ENCODE measurements at places on chromosomes 2 and 18. TPM values are rescaled to one million over a fixed set of nuclear protein-coding genes. Genes with fewer than 3 reads are reported as not detected.

DNA sequence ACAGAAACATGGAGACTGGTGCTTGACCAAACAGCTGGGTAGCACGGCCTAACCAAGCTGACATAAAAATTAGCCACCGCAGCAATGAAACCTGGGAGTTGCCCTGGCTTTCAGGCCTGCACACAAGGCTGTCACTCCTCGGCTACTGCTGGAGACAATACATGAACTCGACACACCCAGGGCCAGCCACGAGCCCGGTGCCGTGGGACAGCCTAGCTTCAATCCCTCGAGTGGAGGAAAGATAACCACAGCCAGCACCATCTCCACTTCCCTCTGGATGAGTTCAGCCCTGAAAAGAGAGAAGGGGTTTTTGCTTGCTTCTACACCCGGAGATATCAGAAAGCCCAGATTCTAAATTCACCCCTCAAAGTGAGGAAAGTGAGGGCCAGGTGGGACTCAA, 78.0 kb downstream of the BCL2L11 start:
- H3K36me3 ChIP-seq: no peaks in the 10 kb centered on the region
- DNase-seq: peak; percentile 13
- H3K4me1 ChIP-seq: peaks cover 5% of the 10 kb centered on the region
- no peak overlapping the region for H3K27ac ChIP-seq
- no peak overlapping the region for H3K4me3 ChIP-seq

GRCh38 chr2:16656784-16657391, 8.7 kb downstream of the CYRIA start:
- no peaks in the 10 kb centered on the region for H3K36me3 ChIP-seq
- H3K27ac ChIP-seq: no peak overlapping the region
- no peaks in the 10 kb centered on the region for H3K4me1 ChIP-seq
- H3K4me3 ChIP-seq: no peak overlapping the region
- no peak for DNase-seq

- H3K36me3 ChIP-seq: no peaks in the 10 kb centered on the region
- no peaks in the 10 kb centered on the region for H3K4me1 ChIP-seq
- H3K27ac ChIP-seq: no peak overlapping the region
- no peak overlapping the region for H3K4me3 ChIP-seq
Observed at GRCh38 chr2:146701183-146701582, 1143.6 kb upstream of the ACVR2A start.

DNA sequence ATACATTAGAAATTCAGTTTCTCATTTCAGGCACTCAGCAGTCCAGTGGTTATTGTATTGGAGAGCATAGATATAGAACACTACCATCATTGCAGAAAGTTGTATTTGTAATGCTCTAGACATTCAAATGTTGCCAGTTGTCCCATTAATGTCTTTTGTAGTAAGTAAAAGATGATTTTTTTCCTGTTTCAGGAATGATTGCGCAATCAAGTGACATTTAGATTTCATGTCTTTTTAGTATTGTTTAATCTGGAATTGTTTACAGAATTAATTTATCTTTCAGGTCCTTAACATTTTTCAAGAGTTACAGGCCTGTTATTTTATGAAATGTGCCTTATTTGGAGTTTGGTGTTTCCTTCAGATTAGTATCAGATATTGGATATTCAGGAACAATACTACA, 134.7 kb downstream of the MSTN start:
- no peak overlapping the region for H3K4me3 ChIP-seq
- DNase-seq: no peak
- H3K27ac ChIP-seq: no peak overlapping the region
- H3K36me3 ChIP-seq: no peaks in the 10 kb centered on the region
- no peaks in the 10 kb centered on the region for H3K27me3 ChIP-seq

- H3K36me3 ChIP-seq: no peaks in the 10 kb centered on the region
Observed at GRCh38 chr2:41598161-41598894, 449.5 kb upstream of the PKDCC start.

DNA sequence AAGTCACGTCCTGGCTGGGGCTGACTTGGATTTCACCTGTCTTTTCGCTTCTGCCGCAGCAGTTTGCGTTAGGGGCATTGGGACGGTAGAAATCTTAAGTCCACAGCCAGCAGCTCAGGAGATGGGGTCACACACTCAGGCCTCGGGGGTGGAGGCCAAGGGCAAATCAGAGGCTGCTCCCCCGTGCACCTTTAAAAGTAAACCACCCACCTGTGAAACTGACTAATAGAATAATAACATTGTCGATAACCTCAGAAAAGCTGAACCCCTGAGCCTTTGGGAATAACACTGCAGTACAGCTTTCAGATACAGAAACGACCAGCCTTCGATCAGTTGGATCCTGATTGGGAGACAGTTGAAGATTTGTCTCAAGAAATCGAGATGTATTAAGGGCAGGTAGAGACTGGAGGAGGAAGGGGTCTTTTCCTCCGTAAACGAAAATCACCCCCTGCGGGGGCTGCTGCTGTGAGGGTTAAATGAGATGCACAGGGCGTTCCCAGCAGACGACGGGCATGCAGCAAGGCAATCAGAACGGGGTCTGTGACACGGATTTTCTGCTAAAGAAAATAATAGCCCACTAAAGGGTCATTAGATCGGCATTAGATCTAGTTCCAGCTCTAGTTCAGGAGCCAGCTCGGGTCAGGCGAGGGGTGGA, 16.4 kb upstream of the NFATC1 start:
- DNase-seq: no peak
- no peaks in the 10 kb centered on the region for H3K27me3 ChIP-seq
- no peak overlapping the region for H3K4me3 ChIP-seq
- H3K36me3 ChIP-seq: peaks cover 6% of the 10 kb centered on the region
- no peak overlapping the region for H3K27ac ChIP-seq
- H3K4me1 ChIP-seq: peaks cover 9% of the 10 kb centered on the region

- DNase-seq: peak; percentile 50
- no peaks in the 10 kb centered on the region for H3K27me3 ChIP-seq
- peaks cover 14% of the 10 kb centered on the region for H3K4me1 ChIP-seq
Observed at GRCh38 chr2:37568565-37568964, 102.9 kb downstream of the CDC42EP3 start.

DNA sequence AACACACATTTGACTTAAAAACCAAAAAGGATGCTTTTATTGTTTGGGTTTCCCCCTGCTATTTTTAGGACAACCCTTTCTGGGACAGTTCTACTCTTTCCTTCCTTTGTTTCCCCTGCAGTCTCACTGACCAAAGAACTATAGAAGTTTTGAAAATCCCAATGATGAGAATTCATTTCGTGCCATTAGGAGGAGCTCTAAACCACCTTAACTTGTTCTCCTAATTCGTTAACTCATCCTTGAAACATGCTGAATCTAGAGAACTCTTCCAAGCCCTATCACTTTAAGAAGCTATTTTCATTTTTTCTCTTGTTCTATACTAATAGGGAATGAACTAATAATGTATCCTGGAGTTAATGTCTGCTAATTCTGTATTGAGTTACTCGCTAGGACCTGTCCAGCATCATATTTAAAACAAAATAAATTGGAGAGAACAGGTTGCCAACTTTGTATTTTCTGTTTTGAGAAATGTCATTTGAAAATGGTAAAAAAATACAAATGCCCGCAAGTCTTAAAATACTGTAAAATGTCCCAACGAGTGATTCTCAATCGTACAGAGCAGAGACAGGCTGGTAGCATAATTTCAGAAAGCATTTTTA, 62.9 kb downstream of the AFTPH start:
- H3K27me3 ChIP-seq: no peaks in the 10 kb centered on the region
- H3K36me3 ChIP-seq: peaks cover 29% of the 10 kb centered on the region
- no peak for DNase-seq

GRCh38 chr18:10690366-10690765, 164.5 kb downstream of the NAPG start:
- no peak overlapping the region for H3K27ac ChIP-seq
- DNase-seq: no peak
- H3K36me3 ChIP-seq: no peaks in the 10 kb centered on the region
- H3K4me1 ChIP-seq: no peaks in the 10 kb centered on the region
- no peak overlapping the region for H3K4me3 ChIP-seq
- H3K27me3 ChIP-seq: peaks cover 2% of the 10 kb centered on the region

DNA sequence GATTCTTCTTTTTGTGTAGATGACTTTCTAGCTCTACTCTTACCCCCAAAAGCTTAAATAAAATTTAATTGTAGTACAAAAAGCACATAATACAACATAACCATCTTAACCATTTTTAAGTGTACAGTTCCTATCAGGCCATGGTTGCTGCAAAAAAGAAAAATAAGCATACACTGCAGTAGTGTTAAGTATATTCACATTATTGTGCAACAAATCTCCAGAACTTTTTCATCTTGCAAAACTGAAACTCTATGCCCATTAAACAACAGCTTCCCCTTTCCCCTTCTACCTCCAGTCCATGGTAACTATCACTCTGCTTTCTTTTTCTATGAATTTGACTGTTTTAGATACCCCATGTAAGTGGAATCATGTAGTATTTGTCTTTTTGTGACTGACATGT, 18.1 kb downstream of the PPM1B start:
- no peak for DNase-seq
- H3K36me3 ChIP-seq: peaks cover 36% of the 10 kb centered on the region
- no peak overlapping the region for H3K27ac ChIP-seq
- no peaks in the 10 kb centered on the region for H3K27me3 ChIP-seq
- no peak overlapping the region for H3K4me3 ChIP-seq

- H3K4me3 ChIP-seq: no peak overlapping the region
- no peak for DNase-seq
- no peak overlapping the region for H3K27ac ChIP-seq
- no peaks in the 10 kb centered on the region for H3K36me3 ChIP-seq
Observed at GRCh38 chr18:27022477-27022876, 157.0 kb upstream of the AQP4 start.

DNA sequence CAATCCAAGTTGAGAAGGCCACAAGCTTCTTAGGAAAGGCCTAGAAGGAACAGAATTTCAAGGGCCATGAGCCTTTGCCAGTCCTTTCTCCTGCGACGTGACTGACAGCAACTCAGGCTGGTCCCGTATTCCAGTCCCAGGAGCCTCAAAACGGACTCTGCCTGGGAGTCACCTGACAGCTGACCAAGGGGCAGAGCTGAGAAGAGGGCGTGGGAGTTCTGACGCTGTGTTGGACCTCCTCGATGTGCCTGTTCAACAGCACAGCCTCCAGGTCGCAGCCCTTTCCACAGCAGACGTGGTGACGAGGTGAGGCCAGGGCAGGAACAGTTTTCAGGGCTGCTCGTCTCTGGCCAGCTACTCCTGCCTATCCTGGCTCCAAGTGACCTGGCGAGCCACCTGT, 37.6 kb downstream of the CENPO start:
- peaks cover 28% of the 10 kb centered on the region for H3K36me3 ChIP-seq
- no peak for DNase-seq
- H3K4me1 ChIP-seq: peaks cover 11% of the 10 kb centered on the region
- no peak overlapping the region for H3K27ac ChIP-seq
- no peaks in the 10 kb centered on the region for H3K27me3 ChIP-seq

DNA sequence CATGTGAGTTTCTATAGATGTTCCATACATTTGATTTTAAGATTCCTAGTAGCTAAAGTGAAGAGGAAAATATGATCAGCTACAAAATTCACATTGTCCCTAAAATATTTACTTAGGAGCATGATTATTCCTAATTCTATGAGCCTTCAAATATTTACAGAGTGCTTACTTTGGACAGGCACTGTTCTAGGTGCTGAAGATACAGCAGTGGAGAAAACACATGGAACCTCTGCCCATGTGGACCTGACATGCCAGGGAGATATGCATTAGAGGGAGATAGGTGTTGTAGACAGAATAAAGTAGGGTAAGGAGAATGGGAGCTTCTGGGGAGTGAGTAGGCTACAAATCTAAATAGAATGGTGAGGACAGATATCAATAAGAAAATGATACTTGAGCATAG, 62.6 kb upstream of the TACR1 start:
- DNase-seq: no peak
- no peak overlapping the region for H3K27ac ChIP-seq
- H3K4me3 ChIP-seq: no peak overlapping the region
- H3K27me3 ChIP-seq: no peaks in the 10 kb centered on the region
- no peaks in the 10 kb centered on the region for H3K36me3 ChIP-seq
- no peaks in the 10 kb centered on the region for H3K4me1 ChIP-seq

GRCh38 chr2:25279091-25279651, 62.6 kb downstream of the DNMT3A start:
- DNase-seq: peak; percentile 54
- H3K36me3 ChIP-seq: peaks cover 55% of the 10 kb centered on the region
- peak overlapping the region; percentile 96 for H3K27ac ChIP-seq
- no peaks in the 10 kb centered on the region for H3K27me3 ChIP-seq
- H3K4me1 ChIP-seq: peaks cover 68% of the 10 kb centered on the region
- peak overlapping the region; percentile 34 for H3K4me3 ChIP-seq

DNA sequence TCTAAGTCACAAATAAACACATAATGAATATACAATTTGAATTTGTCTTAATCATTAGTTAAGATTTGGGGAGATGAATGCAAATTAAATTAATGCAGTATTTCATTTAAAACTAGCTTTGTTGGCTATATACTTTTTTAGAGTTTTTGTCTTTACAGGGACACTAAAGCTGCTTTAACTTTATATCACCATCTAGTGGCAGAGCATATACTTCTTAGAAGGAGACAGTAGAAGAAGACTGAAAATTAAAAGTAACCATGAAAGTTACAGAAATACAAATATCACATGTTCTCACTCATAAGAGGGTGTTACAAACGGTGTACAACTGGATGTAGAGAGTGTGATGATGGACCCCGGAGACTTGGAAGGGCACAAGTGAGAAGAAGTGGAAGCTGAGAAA, 268.3 kb upstream of the NETO1 start:
- no peak overlapping the region for H3K27ac ChIP-seq
- H3K4me1 ChIP-seq: no peaks in the 10 kb centered on the region
- no peaks in the 10 kb centered on the region for H3K36me3 ChIP-seq
- no peak overlapping the region for H3K4me3 ChIP-seq
- H3K27me3 ChIP-seq: no peaks in the 10 kb centered on the region

DNA sequence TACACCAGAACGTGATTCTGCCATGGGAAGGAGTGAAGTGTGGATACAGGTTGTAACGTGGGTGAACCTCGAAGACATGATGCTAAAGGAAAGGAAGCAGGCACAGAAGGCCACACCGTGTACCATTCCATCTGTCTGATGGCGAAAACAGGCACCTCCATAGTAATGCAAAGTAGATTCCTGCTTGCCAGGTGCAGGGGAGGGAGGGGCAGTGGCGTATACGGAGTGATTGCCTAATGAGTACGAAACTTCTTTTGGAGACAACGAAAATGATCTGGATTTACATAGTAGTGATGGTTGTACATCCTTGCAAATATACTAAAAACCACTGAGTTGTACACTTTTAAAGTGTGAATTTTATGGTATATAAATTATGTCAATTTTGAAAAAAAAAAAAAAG, 106.7 kb downstream of the GBX2 start:
- no peaks in the 10 kb centered on the region for H3K27me3 ChIP-seq
- H3K27ac ChIP-seq: no peak overlapping the region
- H3K4me1 ChIP-seq: no peaks in the 10 kb centered on the region
- no peak for DNase-seq

GRCh38 chr2:135064149-135064548, 12.1 kb downstream of the RAB3GAP1 start:
- H3K27ac ChIP-seq: no peak overlapping the region
- peaks cover 63% of the 10 kb centered on the region for H3K36me3 ChIP-seq
- H3K4me3 ChIP-seq: no peak overlapping the region
- no peaks in the 10 kb centered on the region for H3K27me3 ChIP-seq

Gene RGPD3
- total RNA-seq: 0.24 TPM

Gene RAB6C
- total RNA-seq: not detected

Gene AMER3
- total RNA-seq: not detected

Gene IKZF2
- 30.8 TPM for total RNA-seq

Gene STARD6
- not detected for total RNA-seq

Gene GPR148
- total RNA-seq: not detected

Gene SPC25
- total RNA-seq: 58.3 TPM

Gene LTBP1
- total RNA-seq: 0.03 TPM

Gene HOXD4
- total RNA-seq: not detected

Gene KIF3C
- total RNA-seq: 11.3 TPM

Gene ABCG8
- total RNA-seq: not detected

Gene KCNE4
- not detected for total RNA-seq

Gene NEB
- total RNA-seq: 0.31 TPM

Gene L3MBTL4
- total RNA-seq: not detected

Gene CACNB4
- 0.47 TPM for total RNA-seq
